Frontal cortex (tissue), 4 donors: ENCODE measurements at places on chromosomes 1 and 21. TPM values are rescaled to one million over a fixed set of nuclear protein-coding genes. Genes with fewer than 3 reads are reported as not detected.

KIF26B gene
- total RNA-seq: 11.4 TPM

MMEL1 gene
- total RNA-seq: 7.3 TPM

BMP8B gene
- 0.41 TPM for total RNA-seq

FMO4 gene
- 0.82 TPM for total RNA-seq

PGLYRP3 gene
- total RNA-seq: not detected

MRAP gene
- not detected for total RNA-seq

ZNF683 gene
- not detected for total RNA-seq

PIGK gene
- 26.5 TPM for total RNA-seq

SUSD4 gene
- 16.7 TPM for total RNA-seq

FOXD3 gene
- total RNA-seq: not detected

CD1B gene
- total RNA-seq: not detected

HHIPL2 gene
- 0.82 TPM for total RNA-seq

FCRL1 gene
- not detected for total RNA-seq

USH2A gene
- total RNA-seq: under 0.01 TPM

CD84 gene
- 1.6 TPM for total RNA-seq

NTMT2 gene
- 0.41 TPM for total RNA-seq

LPAR3 gene
- 0.82 TPM for total RNA-seq

FAM163A gene
- 0.41 TPM for total RNA-seq

ADGRB2 gene
- 42.4 TPM for total RNA-seq

PRAMEF7 gene
- not detected for total RNA-seq

RNU1-2 gene
- under 0.01 TPM for total RNA-seq

ITPKB gene
- 3.3 TPM for total RNA-seq

LMX1A gene
- total RNA-seq: not detected

MSH4 gene
- 1.6 TPM for total RNA-seq

RCSD1 gene
- 4.5 TPM for total RNA-seq

NBPF4 gene
- total RNA-seq: not detected

CHI3L1 gene
- not detected for total RNA-seq

PLPPR4 gene
- 168 TPM for total RNA-seq

CLCA1 gene
- not detected for total RNA-seq

FMO2 gene
- total RNA-seq: 0.41 TPM
